ENCODE measurements at places on chromosomes 11 and 22. TPM values are rescaled to one million over a fixed set of nuclear protein-coding genes. Genes with fewer than 3 reads are reported as not detected.

DNA sequence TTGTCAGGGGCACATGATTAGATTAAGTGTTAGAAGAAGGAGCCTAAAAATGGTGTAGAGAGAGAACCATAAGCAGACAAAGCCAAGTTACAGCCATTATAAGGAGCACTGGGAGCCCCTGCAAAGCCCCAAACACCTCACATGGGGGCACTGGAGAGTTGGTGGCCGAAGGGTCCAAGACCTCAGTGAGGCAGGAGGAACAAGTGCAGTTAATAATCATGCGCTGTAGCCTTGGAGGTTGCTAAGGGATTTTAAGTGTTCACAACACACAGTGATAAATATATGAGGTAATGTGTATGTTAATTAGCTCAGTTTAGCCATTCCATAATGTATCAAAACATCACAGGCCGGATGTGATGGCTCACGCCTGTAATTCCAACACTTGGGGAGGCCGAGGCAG, 54.4 kb upstream of the JAM3 start:
- no peak for DNase-seq
- H3K4me3 ChIP-seq = no peak overlapping the region
- peaks cover 63% of the 10 kb centered on the region for H3K27me3 ChIP-seq
- H3K36me3 ChIP-seq = no peaks in the 10 kb centered on the region
- H3K4me1 ChIP-seq = no peaks in the 10 kb centered on the region

- H3K27me3 ChIP-seq = no peaks in the 10 kb centered on the region
- H3K27ac ChIP-seq = no peak overlapping the region
- H3K4me3 ChIP-seq = no peak overlapping the region
Measured at GRCh38 chr22:26546282-26546681, 34.0 kb upstream of the TFIP11 start.

GRCh38 chr11:84812471-84812969, 814.6 kb downstream of the DLG2 start:
- no peaks in the 10 kb centered on the region for H3K36me3 ChIP-seq
- no peak overlapping the region for H3K4me3 ChIP-seq
- H3K4me1 ChIP-seq = no peaks in the 10 kb centered on the region
- no peak for DNase-seq

- peaks cover 27% of the 10 kb centered on the region for H3K36me3 ChIP-seq
- H3K27ac ChIP-seq = no peak overlapping the region
- H3K27me3 ChIP-seq = no peaks in the 10 kb centered on the region
- DNase-seq = no peak
- H3K4me3 ChIP-seq = no peak overlapping the region
Measured at GRCh38 chr22:20740222-20740951, 33.5 kb upstream of the SERPIND1 start.

DNA sequence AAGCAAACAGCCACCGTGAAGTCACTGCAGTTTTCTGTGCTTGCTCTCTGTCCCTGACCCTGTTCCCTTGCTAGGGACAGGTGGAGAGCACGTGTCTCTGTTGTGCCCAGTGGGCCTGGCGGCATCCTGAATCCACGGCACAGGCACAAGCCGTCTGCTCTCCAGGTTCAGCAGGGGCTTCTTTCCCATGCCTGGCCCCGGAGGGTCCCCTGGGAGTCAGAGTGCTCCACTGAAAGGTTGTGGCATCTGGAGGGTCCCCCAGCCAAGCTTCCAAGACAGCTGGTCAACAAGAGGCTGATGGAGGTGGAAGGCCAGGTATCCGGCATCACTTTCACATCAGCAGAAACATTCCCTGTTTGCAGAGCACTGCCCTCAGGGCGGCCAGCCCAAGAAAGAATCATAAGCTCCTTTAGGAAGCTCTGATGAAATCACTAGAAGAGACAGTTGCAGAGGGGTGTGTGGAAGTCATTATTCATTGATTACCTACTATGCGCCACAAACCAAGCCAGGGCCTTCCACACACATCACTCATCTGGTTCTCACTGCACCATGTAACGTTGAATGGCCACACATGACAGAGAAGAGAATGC, 346.4 kb upstream of the B3GAT1 start:
- H3K27ac ChIP-seq = no peak overlapping the region
- no peaks in the 10 kb centered on the region for H3K36me3 ChIP-seq
- H3K4me3 ChIP-seq = no peak overlapping the region
- peaks cover 2% of the 10 kb centered on the region for H3K27me3 ChIP-seq
- no peaks in the 10 kb centered on the region for H3K4me1 ChIP-seq
- no peak for DNase-seq

DNA sequence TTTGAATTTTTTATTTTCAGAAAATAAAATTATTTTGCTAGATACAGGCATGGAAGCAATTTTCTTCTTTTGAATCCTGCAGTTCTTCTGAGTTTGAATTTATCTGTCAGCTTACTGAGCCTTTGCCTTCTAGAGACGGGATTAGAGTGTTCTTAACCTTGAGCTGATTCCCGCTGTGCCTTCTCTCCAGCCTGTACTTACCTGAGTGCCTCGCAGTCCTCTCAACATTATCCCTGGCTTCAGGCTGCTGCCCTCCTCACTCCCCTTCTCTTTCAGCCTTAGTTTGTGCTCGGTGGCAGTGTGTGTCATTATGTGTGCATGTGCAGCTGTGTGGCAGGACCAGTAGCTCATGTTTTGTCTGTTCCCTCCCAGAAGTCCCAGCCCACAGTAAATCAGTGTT, 24.3 kb downstream of the OSBP2 start:
- H3K4me1 ChIP-seq = no peaks in the 10 kb centered on the region
- no peaks in the 10 kb centered on the region for H3K27me3 ChIP-seq
- no peak overlapping the region for H3K4me3 ChIP-seq
- H3K27ac ChIP-seq = no peak overlapping the region
- no peak for DNase-seq

DNA sequence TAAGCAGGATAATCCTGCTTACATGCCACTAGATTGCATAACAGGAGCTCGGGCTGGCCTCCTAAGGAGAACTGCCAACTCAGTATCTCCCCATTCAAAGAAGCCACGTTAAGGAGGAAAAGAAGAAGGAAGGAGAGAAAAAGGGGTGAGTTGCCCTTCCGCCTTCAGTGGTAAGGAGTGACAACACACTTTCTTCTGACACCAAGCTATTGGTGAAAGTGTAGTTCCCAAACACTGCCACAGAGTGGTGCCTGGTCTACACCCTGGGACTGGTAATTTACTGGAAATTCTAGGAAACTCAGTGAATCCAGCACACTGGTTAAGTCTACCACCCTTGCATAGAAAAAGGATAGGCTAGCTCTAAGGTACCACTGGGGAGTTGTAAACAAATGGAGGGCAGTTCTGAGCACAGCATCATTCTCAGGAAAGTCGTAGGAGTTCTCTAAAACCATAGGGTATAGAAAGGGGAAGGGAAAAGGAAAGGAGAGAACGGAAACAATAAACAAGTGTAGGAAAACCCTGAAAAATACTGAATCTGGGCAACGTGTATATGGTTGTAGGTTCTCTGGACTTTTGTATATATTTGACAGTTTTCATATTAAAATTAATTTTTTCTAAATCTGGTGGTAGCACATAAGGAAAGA, 58.2 kb downstream of the RRAS2 start:
- no peak overlapping the region for H3K27ac ChIP-seq
- no peak overlapping the region for H3K4me3 ChIP-seq
- H3K36me3 ChIP-seq = no peaks in the 10 kb centered on the region
- no peaks in the 10 kb centered on the region for H3K27me3 ChIP-seq
- H3K4me1 ChIP-seq = peaks cover 12% of the 10 kb centered on the region

DNA sequence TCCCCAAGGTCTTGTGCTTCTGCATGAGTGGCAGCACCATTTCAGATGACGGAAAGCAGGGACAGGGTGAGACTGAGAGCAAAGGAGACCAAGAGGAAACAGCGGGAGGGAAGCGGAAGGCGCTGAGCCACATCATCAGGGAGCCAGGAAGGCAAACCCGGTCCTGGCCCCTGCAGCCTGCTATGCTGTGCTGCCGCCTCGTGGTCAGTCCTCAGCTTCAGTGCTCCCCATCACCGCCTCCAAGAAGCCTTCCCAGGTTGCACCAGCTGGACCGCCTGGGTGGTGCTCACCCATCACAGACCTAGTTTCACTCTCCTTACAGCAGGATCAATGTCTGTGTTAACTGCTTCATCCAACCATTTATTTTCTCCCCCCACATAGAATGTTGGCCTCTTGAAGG, 73.0 kb upstream of the PHF21B start:
- H3K36me3 ChIP-seq = no peaks in the 10 kb centered on the region
- no peak for DNase-seq
- no peak overlapping the region for H3K27ac ChIP-seq

- H3K27me3 ChIP-seq = no peaks in the 10 kb centered on the region
- H3K27ac ChIP-seq = no peak overlapping the region
- H3K36me3 ChIP-seq = no peaks in the 10 kb centered on the region
Measured at GRCh38 chr11:29352273-29352795, 664.5 kb downstream of the KCNA4 start.

DNA sequence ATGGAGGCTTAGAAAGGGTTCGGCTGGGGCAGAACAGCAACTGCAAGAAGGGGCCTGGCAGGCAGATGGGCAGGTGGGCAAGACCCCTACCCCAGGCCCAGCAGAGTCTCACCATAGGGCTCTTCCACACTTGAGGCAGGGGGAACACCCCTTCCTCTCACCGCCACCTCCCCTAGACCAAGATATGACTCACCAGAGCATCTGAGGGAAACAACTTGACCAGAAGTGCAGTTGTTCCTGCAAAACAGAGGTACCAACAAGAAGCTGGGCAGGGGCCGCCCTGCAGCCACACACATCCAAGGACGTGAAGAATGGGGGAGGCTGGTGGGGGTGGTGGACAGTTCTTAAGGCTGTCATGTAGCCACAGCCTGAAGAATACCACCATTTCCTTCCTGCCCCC, 10.9 kb downstream of the TMPRSS5 start:
- DNase-seq = no peak
- H3K27ac ChIP-seq = no peak overlapping the region
- no peaks in the 10 kb centered on the region for H3K27me3 ChIP-seq
- H3K36me3 ChIP-seq = no peaks in the 10 kb centered on the region
- peaks cover 2% of the 10 kb centered on the region for H3K4me1 ChIP-seq

Gene SEC14L6
- not detected for total RNA-seq

Gene NCAM1
- 0.42 TPM for total RNA-seq

Gene ACR
- not detected for total RNA-seq
